Central memory CD4-positive, alpha-beta T cell (primary cell): ENCODE measurements at places on chromosomes 12 and 14.

GRCh38 chr14:88931321-88932110, 107.1 kb downstream of the TTC8 start:
- DNase-seq, result no peak

GRCh38 chr12:104315326-104316224, 12.0 kb downstream of the EID3 start:
- no peak for DNase-seq

- no peak for DNase-seq
These were observed 60.0 kb downstream of the BBS10 start for GRCh38 chr12:76288218-76288617.

DNA sequence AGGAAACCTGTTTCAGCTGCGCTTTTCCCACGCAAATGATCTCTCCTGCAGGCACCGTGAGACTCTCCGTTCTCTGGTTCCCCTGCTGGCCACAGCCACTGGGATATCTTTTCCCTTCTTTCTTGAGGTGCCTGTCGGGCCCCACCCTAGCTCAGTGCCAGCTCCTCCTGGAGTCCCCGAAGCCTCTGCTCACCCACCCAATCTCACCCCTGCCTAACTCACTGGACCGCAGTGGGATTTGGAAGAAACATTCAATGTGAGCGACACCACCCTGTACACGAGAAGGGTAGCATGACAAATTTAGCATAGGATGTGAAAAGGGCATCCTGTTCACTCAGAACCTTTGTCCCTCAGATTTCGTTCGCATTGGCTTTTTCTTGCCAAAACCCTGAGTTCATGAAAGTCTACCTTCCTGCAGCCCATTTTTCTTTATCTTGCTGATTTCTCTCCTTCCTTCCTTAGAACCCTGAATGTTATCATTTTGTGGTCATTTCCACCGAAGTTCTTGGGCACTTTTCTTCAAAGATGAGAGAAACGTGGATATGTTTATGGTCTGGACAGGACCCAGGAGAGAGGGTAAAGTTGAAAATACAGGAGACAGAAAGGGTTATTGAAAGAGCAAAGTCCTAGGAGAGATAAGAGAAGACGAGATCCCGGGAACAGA, 63.6 kb upstream of the ELK3 start:
- no peak for DNase-seq

GRCh38 chr12:3641428-3642018, 111.4 kb downstream of the CRACR2A start:
- DNase-seq, result no peak
